ENCODE measurements at places on chromosomes 3 and 15. TPM values are rescaled to one million over a fixed set of nuclear protein-coding genes. Genes with fewer than 3 reads are reported as not detected.
A peak's percentile ranks its signal among the peaks of the same experiment; 100 is the strongest.

DNA sequence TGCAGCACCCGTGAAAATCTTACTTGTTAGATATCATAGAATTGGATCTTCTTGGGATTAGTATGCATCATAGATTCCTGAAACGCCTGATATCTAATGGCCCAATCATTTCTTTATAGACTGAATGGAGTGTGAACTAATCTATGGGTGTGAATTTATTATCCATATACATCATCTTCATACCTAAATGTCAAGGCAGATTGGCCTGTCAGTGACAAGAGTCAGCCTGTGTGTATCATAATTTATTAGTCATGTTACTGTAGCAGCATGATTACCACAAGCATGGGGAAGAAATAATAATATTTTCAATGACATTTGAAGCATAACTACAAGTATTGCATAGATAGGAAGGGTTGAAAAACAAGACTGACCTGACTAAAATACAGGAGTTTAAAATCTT is 235.8 kb downstream of the RAP2B start:
- no peaks in the 10 kb centered on the region for H3K27me3 ChIP-seq
- H3K4me3 ChIP-seq, result no peak overlapping the region
- H3K4me1 ChIP-seq, result no peaks in the 10 kb centered on the region
- H3K27ac ChIP-seq, result no peak overlapping the region

- no peaks in the 10 kb centered on the region for H3K36me3 ChIP-seq
- no peak overlapping the region for H3K4me3 ChIP-seq
- no peak for DNase-seq
- H3K27ac ChIP-seq, result no peak overlapping the region
- no peaks in the 10 kb centered on the region for H3K27me3 ChIP-seq
Measured at GRCh38 chr3:186529201-186529999, 14.8 kb downstream of the CRYGS start.

TMEM212 gene
- not detected for total RNA-seq

DNA sequence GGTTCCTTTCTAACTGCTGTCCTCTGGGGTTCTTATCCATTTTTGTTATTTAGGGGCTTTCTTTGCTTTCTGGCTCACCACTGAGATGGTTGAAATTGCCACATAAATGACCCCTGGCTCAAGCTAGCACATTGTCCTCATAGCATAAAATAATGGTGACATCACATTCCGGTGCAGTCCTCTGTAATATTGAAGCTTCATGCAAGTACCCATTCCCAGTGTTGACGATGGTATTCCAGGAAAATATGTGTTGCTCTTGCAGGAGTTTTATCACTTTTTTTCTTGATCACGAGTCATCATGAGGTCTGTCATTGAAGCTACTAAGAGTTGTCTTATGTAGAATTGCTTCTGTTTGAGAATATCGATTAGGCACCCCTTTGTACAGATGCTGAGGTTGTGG is 56.1 kb downstream of the CRTC3 start:
- no peaks in the 10 kb centered on the region for H3K27me3 ChIP-seq
- H3K4me3 ChIP-seq, result no peak overlapping the region
- no peaks in the 10 kb centered on the region for H3K36me3 ChIP-seq
- no peaks in the 10 kb centered on the region for H3K4me1 ChIP-seq

- no peaks in the 10 kb centered on the region for H3K36me3 ChIP-seq
- no peak overlapping the region for H3K4me3 ChIP-seq
- H3K27ac ChIP-seq, result no peak overlapping the region
- H3K4me1 ChIP-seq, result no peaks in the 10 kb centered on the region
Measured at GRCh38 chr3:57497904-57498303, 46.2 kb downstream of the DNAH12 start.

C3orf70 gene
- 5.1 TPM for total RNA-seq

- DNase-seq, result peak; percentile 54
- H3K4me1 ChIP-seq, result no peaks in the 10 kb centered on the region
- H3K27me3 ChIP-seq, result no peaks in the 10 kb centered on the region
- no peak overlapping the region for H3K4me3 ChIP-seq
- no peaks in the 10 kb centered on the region for H3K36me3 ChIP-seq
Measured at GRCh38 chr3:122668930-122669730, 11.5 kb upstream of the PARP14 start.

Measured in hepatocyte (in vitro differentiated cells).